ENCODE measurements at places on chromosomes 2 and 18.
A peak's percentile ranks its signal among the peaks of the same experiment; 100 is the strongest.

DNA sequence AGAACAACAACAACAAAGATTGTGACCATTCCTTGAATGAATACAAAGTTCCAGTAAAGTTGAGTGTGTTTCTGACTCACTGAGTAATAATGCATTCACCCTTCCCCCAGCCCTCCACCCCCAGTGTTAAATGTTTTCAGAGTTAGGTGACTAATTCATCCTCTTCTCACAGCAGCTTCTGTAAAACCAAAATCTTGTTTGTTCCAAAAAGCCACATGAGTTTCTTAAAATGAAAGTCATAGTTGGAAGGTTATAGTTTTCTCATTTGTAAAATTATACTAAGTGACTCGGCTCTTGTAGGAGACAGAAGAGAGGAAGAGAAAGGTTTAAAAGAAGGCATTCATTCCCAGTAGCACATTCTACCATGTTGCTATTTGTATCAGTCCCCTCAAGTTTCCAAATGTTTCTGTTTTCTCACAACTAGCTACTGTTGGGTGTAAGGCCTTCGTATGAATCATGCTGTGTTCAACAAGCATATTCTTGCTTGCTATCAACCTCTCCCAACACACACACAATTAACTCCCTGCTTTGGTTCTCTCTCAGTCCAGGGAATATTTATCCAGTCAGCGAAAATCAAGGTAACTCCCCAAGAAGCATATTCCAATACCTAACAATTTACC is 75.3 kb downstream of the MBD2 start:
- peak; percentile 27 for DNase-seq

GRCh38 chr2:28419003-28419402 is 26.3 kb downstream of the FOSL2 start:
- no peak for DNase-seq

GRCh38 chr2:8676921-8677645 is 4.8 kb upstream of the ID2 start:
- no peak for DNase-seq

DNA sequence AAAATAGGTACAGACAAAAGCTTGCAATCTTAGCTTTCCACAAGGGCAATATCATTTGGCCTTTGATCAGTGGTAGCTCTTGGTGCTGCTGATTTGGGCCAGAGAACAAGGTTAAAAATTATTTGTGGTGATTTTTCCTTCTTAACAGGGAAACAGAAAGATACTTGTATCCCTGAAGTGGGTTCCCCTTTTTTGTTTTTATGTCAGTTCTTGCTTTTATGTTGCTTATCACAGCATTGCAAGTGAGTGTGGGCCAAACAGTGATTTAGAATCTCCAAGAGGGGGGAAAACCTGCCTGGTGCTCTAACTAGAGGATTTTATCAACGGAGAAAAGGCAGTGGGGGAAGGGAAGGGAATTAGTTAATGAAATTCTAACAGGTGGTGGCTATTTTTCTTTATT is 197.6 kb upstream of the SP5 start:
- DNase-seq = no peak

DNA sequence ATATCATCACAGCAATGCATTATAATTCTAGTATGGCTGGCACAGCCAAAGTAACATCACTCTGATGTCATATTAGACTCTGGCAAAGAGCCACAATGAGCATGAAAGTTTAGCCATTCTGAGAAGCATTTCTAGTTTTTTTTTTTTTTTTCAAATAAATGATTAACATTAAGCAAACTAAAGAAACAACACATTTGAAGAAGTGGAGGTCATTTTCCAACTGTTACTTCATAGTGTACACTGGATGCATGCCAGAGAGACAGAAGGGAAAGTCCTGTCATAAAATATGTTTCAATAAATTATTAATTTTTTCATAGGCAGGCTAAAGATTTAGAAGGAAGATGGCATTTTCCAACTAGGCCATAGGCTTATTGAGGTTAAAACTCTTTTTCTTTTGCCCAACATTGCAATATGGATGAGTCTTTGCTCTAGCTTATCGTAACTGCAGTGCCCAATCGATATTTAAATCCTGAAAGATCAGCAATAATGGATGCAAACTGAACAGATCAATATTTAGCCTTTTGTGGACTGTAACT is 1630.4 kb upstream of the ACVR2A start:
- peak; percentile 83 for DNase-seq

Data from HepG2 (cell line).